ENCODE measurements at places on chromosomes 1 and 21.

DNA sequence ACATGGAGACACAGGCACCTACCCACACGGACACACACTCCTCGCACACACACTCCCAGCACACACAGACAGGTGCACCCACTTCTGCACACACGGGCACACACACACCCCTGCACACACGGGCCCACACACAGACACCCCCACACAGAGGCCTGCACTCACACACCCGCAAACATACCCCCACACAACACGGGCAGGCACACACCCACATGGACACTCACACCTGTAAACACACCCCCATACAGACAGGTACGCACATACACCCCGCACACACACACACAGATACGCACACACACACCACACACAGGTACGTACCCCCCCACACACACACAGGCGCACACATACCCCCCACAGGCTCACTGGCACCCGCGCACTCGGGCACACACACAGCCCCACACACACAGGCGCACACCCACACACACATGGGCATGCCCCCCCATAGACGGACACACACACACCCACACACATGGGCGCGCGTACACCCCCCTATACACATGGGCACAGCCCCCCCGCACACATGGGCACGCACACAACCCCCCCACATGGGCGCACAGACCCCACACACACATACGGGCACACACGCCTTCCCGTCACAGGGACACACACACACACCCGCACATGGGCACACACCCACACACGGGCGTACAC lies 6.1 kb downstream of the ATAD3A start:
- no peak for DNase-seq

DNA sequence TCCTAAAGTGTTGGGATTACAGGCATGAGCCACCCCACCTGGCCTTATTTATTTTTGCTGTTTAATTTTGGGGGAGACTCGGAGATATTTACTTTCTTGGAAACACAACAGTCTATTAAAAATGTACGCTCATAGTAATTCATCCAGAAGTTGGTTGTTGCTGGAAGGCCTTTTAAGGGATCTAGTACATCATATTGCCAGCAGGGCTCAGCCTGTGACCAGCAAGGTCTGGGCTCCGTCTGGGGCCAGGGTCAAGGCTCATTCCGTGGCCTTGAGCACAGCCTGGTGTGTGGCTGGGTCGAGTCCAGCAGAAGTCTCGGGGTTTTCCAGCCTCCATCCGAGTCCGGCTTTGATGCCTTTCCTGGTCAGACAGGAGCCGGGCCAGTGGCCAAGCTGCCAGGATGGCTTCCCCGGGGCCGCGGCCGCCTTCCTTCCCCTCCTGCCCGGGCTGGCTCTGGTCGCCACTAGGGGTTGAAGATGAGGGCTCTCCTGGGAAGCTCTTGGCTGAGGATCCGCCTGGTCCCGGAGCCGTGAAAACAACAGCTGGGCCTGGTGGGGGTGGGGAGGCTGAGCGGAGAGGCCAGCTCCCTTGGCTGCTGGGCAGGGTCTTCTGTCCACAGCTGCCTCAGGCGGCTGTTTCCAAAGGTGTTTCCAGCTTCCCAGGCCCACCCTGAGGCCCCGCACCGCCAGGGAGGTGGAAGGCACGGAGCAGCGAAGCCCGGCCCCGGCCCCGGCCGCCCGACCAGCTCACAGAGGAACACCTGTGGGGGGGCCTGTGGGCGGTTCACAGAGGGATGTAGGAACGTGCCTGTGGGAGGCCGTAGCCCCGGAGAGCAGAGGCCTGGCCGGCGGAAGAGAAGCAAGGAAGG lies 5.1 kb upstream of the VWA1 start:
- DNase-seq: no peak

GRCh38 chr1:18179009-18179408 lies 71.4 kb downstream of the IGSF21 start:
- no peak for DNase-seq

DNA sequence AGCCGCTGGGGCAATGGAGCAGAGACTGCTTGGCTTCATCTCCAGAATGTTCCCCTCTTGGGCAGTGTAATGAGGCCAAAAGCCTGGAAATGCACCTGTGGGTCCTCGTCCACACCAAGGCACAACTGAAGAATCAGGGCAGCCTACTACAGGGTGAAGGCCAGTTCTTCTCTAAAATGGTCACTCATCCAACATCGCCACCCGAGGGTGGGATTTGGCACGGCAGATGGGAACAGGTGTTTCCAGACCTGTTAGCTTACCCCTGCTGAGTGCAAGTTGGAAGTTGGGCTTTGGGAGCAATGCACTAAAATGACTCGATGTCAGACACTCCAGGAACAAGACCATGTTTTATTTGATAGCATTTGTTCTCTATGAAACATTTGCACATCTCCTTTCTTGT lies 543.7 kb downstream of the NPHP4 start:
- DNase-seq: no peak

DNA sequence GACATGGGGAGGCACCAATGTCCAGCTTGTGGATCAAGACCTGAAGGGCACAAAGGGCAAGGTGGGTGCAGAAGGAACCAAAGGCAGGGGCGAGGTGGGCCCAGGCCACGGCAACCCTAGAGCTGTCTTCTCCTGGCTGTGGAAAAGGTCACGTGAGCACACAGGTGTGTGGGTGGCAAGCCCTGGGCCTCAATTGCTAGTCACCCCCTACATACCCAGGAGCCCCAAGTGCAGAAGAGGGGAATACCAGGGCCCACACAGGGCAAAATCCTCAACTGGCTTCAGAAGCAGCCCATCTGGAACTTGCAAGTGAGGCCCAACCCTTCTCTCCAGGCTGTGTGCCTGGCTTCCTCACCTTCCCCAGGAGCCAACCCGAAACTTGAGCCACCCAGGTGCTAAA lies 25.6 kb downstream of the ZBTB17 start:
- DNase-seq: peak; percentile 67

DNA sequence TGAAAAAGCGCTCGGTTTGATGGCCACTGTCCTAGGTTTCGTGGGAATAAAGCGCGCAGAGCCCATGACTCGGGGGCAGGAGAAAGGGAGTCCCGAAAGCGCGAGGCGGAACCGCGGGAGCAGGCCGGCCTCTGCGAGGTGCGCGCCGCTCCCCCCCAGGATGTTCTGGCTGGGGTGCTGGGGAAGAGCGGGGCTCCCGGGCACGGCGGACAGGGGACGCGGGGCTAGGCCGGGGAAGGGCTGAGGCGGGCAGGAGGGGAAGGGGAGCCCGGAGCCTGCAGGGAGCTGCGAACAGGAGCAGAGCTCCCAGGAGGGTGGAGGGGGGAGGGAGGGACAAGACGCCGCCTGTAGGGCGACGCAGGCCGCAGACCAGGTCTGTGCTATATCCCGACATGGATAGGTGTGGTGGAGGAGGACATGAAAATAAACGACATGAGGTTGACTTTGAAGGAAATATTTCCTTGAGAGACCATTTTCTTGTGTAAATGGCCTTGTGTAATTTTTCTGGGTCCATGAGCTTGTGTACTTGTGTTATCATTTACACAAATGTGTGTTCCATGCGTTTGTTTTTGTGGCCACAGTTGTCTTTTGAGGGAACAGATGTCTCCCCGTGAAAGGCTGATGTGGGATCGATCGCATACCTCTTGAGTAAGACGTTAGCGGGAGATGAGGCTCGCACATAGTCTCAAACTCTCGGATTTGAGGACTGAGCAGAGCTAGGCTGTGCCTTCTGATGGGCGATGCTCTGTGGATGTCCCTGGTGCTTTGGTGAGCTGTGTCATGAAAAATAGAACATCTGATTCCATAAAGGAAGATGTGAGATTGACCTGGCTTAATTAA lies 1.3 kb downstream of the PCNT start:
- DNase-seq: peak; percentile 35

- no peak for DNase-seq
These were observed 4.3 kb upstream of the GNAI3 start for GRCh38 chr1:109543988-109544735.

DNA sequence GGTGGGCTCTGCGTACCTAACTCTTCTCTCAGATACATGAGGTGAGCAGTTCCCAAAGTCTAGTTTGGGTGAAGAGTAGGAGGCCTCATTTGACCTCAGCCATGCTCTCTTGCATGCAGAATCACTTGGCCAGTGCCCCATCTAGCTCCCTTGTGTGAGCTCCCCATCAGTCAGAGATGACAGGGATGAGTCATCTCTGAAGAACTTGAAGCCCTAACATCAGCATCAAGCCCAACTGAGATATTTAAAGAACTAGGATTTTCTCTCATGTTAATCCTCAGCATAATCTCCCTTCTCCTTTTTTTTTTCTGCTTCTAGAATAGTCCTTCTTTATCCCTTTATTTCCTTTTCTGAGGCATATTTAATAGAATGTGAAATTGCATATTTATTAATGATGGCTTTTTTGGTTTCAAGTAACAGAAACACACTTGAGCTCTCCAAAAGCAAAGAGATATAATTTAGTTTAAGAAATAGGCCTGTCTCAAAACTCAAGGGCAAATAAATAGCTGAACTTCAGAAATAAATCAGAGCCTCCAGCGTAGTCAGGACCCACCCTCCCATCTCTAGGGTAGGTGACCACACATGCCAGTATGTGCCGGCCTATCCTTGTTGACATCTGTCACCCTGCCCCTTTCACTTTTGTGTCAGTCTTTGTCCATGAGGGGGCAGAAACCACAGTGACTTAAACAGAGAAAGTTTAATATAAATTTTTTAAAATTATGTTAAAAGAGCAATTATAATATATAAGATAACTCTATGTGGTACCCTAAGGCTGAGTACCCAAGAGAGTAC lies 112.3 kb downstream of the TSEN15 start:
- peak; percentile 23 for DNase-seq

GRCh38 chr1:194296201-194296600 lies 1109.8 kb upstream of the B3GALT2 start:
- DNase-seq: no peak

DNA sequence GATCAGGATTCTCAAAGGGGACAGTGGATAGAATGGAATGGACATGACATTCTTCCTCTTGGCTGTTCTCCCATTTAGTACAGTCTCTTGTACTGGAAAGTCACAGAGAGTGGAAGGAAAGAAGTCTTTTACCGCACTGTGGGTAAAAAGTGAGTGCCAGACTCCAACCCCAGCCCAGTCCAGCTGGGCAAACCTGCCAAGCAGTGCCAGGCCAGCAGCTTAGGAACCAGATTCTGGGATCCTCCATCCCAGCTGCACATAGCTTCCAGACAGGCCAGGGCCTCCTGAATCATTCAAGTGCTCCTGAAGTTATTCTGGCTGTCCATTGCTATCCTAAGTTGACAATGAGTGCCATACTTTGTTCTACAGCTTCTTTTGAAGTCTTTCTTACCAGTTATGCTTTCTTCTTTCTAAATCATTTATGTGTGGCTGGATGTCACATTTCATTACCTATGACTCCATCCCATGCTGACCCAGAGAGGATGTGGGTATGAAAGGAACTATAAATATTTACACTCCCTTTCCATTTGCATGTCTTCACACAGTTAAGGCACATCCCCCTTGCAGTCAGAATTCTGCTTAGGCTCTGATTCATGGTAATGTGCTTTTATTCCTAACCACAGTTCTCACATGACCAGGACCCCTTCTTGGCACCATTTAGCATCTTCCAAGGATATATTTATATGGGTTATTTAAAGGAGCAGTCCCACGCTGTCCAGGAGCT lies 88.9 kb downstream of the AK5 start:
- DNase-seq: no peak

DNA sequence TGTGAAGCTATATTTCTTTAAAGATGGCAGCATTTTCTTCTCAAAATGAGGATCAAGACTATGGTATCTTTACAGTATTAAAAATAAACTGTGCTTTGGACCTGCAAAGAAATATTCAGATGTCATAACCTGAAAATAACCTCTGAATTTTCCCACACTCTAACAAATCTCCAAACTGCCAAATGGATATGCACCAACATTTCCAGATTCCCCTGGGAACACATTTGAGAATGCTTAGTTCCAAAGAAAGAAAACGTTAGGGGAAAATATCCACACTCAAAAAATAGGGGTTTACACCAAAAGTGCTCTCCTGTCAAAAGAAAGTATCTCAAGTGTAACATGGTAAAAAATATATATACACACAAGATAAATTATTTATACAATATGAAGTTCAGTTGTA lies 69.1 kb upstream of the ARHGAP29 start:
- DNase-seq: no peak

DNA sequence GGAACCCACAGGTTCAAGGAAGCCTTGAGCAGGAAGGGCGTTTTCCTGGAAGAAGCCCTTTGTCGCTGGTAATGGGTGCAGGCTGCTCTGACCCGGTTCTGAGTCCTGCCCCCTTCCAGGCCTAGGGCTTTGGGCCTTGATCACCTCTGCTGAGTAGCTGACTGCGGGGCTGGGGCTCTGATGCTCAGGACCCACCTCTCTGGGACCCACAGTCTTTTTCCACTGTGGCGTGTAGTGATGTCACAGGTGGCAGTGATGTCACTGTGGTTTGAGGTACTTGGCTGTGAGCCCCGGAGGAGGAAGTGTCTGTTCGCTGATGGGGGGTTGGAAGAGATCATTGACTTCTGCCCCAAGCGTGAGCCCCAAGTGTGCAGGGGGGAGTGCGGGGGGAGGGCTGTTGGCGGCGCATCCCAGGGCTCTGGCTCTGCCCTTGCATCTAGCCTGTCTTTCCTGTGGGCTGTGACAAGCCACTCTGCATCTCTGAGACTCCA lies 6.9 kb downstream of the TNFRSF1B start:
- peak; percentile 82 for DNase-seq

DNA sequence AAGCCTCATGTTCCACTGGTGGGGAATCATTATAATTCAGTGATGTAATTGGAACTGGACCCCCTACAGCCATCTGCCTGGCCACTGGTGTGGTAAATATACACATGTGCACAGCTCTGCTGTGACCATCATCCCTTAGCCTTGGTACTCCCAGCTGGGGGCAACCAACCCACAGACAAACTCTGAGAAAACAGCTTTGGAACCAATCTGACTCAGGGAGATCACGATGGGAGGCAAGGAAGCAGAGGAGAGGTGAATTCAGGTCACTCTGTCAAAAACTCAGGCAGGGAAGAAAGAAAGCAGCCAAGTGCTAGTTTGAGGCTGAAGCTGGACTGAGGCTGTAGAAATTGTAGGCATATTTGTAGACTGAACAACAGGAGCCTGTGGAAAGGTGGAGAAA lies 197.8 kb upstream of the GALNT2 start:
- no peak for DNase-seq

DNA sequence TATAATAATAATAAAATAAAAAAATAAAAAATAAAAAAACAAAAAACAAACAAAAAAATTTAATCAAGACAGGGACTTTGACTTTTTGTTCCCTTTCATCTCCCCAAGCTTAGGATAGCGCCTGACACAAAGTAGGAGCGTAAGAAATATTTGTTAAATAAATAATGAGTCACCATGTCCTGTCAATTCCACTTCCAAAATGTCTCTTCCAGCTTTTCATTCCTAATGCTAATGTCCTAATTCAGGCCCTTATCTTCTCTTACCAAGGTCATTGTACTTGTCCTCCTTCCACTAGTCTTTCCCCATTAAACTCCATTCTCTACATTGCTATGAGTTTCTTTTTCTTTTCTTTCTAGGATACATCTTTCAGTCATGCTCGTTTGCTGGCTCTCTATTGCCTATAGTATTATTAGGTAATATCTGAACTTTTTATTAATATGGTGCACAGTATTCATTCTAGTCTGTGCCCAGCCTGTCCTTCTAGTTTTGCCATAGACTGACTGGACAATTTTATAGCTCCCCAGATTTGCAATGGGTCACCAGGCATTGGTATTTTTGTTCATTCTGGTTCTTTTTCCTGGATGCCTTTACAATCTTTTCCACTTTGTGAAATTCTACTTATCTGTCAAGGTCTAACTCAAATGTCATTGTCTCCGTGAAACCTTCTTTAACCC lies 11.4 kb downstream of the NEXN start:
- DNase-seq: no peak
